ENCODE measurements at places on chromosomes 4 and X.
A peak's percentile ranks its signal among the peaks of the same experiment; 100 is the strongest.

DNA sequence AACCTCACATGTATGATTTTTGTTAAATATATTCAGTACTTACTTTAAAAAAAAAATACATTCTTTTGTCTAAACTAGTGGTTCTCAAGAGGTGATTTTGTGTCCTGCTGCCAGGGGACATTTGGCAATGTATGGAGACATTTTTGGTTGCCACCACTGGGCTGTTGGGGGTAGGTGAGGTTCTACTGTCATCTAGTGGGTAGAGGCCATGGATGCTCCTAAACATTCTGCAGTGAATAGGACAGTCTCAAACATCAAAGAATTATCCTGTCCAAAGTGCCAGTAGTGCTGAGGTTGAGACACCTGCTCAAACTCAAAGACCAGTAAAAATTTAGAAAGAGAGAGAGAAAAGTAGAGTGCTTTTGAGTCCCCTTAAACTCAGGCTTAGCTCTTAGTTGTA is 32.9 kb upstream of the PGM2 start:
- peak; percentile 15 for DNase-seq

- peak; percentile 91 for DNase-seq
Observed at GRCh38 chrX:91434351-91435168, at the start of gene PABPC5. TSS of gene PABPC5 (plus strand) at chrX:91434839. CDS start at chrX:91435578, 739 bp downstream.

DNA sequence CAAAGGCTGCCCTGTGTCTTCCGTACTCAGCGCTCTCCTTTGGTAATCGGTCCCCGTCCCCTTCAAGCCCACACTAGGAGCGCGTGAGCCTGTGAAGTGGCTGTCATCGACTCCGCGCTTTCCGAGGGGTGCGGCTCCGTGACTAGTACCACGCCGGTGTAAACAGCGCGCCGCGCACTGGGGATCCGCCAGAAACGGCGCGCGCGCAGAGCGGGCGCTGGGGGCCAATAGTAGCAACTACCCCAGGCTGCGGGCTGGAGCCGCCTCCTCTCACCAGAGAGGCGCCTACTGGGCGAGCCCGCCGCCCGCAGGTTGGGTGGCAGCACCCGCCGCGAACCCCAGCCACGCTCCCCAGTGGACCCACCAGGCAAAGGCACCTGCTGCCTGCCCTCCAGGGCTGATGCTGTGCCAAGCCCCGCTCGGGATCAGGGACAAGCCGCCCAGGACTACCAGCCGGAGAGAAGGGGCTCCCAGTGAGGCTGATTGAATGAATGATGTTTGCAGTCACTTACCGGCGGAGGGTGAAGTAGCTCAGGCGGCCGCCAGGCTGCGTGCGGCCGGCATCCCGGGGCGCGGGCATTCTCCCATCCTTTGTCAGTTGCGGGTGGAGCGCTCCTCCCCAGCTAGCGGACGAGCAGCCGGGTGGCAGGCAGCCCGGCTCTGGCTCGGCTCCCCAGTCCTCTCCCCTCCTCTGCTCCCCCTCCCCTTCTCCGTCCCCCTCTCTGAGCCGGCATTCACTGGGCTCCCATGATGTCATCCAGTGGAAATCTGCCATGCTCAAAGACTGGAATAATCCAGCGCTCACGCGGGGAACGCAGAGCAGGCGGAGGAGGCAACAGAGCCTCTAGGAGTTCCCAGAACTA is 370.3 kb upstream of the SMIM31 start:
- DNase-seq, result peak; percentile 97

DNA sequence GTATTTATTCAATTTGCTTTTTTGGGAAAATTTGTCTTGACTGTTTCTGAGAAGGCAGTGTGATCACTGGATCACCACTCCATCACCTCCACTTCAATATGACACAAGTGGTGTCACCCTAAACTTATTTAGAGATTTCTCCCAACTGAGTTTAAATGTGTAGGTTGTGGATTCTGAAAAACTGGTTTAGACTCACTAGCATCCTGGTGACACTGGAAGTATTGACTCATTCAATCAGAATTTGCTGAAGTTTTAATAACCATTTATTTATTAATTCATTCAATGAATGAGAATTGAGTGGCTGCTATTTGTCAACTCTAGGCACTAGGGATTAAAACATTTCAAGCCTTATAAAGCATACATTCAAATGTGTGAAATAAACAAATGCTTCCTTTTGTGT is 819.1 kb upstream of the EPHA5 start:
- DNase-seq, result no peak

- DNase-seq, result no peak
Observed at GRCh38 chr4:183132865-183133264, 33.8 kb downstream of the WWC2 start.

DNA sequence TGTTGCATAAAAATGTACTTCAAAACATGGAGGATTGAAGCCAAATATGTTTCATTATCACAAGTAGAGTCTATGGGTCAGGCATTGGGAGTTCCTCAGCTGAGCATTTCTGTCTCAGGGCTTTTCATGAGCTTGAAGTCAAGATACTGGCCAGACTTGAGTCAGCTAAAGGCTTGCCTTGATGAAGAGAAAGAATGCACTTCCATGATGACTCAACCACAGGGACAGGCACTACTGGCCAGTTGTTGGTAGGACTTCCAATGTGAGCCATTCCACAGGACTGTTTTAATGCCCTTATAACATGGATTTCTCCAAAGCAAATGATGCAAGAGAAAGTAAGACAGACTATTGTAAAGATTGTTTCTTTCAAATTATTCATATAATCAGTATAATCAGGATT is 895.6 kb downstream of the RAB28 start:
- no peak for DNase-seq

GRCh38 chrX:101617211-101618191 is at the start of gene ARMCX6:
TSS of gene ARMCX6 (minus strand) at chrX:101618000. CDS start at chrX:101616620, 1,380 bp downstream.
- peak; percentile 93 for DNase-seq

GRCh38 chr4:145898926-145899531 is 39.6 kb downstream of the ZNF827 start:
- DNase-seq, result no peak

GRCh38 chr4:88341227-88342192 is 37.1 kb upstream of the HERC6 start:
- peak; percentile 83 for DNase-seq

DNA sequence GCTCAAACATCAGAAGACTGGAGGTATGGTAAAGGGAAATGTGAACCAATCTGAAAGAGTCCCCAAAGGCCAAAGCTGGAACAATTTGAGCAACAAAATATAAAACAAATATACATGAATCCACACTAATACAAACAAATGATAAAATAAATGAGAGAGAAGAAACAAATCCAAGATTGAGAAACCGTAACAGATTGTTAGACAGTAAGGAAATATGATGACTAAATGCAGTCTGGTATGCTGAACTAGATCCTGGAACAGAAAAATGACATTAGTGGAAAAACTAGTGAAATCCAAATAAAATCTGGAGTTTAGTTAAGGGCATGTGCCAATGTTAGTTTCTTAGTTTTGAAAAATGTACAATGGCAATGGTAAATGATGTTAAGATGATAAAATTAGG is 15.9 kb downstream of the PPA2 start:
- no peak for DNase-seq

DNA sequence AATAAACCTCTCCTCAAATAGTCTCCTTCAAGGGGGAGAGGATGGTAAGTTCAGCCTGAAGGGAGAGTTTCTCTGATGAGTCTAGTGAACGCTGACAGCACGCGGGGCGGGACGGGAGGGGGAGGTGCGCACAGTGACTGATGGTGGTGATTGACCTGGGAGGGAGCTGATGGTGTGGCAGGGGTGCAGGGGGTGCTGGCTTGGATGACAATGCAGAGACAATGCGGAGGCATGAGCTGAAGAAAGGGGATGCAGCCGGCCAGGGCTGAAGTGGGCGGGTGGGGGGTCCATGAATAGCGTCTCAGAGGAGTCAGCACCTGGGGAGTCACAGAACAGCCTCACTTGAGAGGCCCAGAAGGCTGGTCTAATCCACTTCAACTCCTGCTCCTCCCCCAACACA is 142.5 kb upstream of the PJA1 start:
- peak; percentile 2 for DNase-seq

GRCh38 chrX:9310616-9311015 is 154.2 kb upstream of the TBL1X start:
- no peak for DNase-seq

GRCh38 chr4:11074581-11075241 is 354.0 kb downstream of the HS3ST1 start:
- DNase-seq, result no peak

DNA sequence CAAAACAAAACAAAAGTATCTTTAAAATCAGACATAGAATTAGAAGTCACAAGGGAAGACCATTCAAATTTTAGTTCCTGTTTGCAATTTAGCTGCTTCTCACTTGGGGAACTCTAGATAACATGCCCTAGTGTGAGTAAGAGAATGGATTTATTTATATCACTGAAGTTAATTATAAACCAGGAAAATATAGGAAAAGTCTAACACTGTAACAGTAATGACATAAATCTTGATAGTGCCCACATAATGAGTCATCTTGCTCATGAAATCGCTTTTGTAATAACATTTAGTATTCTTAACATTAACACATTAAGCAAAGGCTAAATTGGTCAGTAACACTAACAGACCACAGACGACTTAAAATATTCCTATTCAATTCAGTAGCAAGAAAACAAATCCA is 710.7 kb downstream of the STPG2 start:
- DNase-seq, result no peak

- no peak for DNase-seq
Observed at GRCh38 chr4:138592796-138593195, 350.6 kb upstream of the SLC7A11 start.

- no peak for DNase-seq
Observed at GRCh38 chrX:3143043-3143799, 102.0 kb downstream of the ARSF start.

DNA sequence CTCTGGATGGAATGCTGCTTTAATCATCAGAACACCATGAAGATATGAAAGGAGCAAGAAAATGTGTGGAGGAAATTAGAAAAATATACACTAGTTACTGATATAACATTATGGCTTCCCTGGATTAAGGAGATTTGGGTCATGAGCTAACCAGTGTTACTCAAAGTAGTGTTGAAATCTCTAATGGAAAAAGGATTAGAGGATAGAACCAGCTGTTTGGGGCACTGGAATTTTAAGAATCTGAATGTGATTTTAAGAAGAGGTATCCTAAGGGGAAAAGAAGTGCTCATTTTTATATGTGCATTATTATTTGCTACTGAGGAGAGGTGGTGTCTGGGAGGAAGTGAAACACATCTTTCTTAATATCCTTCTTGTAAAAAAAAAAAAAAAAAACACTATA is 164.1 kb upstream of the PPARGC1A start:
- no peak for DNase-seq

DNA sequence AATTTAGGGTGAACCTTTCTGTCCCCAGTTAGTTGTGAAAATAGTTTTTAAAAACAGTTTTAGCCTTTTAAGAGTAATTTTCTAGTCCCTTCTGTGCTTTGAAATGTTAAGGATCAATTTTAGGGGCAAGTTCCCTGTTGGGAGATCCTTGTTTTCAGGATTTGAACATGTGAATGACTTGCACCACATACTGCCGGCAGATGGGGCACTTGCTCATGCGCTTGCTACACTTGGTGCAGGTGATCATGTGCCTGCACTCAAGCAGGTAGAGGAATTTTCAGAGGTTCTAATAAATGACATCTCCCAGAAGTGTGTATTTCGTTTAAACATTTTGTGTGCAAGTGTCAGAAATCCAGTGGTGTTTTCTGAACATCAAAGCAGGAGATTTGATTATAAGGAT is 195.9 kb downstream of the CHM start:
- peak; percentile 13 for DNase-seq

DNA sequence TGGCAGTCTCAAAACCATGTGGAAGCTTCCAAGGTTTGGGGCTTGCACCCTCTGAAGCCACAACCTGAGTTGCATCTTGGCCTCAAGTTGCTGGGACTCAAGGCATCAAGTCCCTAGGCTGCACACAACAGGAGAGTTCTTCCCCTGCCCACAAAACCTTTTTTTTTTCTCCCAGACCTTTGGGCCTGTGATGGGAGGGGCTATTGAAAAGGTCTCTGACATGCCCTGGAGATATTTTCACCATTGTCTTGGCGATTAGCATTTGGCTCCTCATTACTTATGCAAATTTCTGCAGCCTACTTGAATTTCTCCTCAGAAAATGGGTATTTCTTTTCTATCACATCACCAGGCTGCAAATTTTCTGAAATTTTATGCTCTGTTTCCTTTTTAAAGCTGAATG is 349.5 kb upstream of the EDA2R start:
- no peak for DNase-seq

DNA sequence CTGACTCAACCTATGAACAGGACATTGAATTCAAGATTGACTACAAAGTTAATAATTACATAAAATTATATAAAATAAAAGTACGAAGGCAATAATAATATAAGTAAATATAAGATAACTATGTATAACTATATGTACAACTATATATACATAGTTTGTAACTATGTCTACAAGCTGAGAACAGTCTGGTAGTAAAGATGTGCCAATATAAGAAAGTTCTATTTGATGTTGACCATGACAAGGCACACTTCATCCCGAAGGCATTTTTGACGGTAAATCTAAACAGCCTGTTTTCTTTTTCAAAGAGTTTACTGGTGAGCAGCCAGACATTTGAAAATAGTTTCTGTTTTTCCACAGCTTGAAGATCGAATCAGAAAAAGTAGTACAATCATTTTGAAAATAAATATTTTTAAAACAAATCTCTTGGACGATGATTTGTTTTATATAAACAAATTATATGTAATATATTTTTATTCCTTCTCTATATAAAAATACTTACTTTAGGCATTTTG is 112.9 kb downstream of the CEP44 start:
- peak; percentile 37 for DNase-seq

DNA sequence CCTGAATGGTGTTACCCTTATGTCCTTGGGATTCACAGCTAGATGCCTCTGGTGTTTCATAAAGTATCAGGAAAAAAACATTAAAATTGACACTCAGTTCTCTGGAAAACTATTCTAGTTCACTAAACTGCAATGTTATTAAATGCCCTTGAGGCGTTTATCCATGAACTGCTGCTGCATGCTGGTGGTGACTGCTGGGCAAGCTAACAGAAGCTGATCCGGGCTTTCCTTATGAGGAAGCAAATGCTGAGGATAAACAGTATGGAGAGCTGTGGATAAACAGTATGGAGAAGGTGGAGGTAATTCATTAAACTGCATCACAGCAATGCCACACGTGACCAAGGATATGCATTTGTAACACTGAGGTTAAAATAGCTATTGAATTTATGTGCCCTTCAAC is 227.0 kb downstream of the NR3C2 start:
- no peak for DNase-seq
